T-helper 1 cell treated with Interleukin-12 subunit alpha and Interleukin-12 subunit beta and Interleukin-4 antibody, amounts not matched to agents 30 ng/mL and 1 ng/mL, for 36 hours (primary cell): ENCODE measurements at places on chromosomes 1 and 21. TPM values are rescaled to one million over a fixed set of nuclear protein-coding genes. Genes with fewer than 3 reads are reported as not detected.

Gene KCNJ9
- not detected in 2 replicates for total RNA-seq

Gene OLIG1
- not detected in 2 replicates for total RNA-seq

Gene TTLL10
- 1.7 and 3.7 TPM in 2 replicates for total RNA-seq

Gene SLAMF8
- total RNA-seq: 0.83 and 1.4 TPM in 2 replicates

Gene PARP1
- 174 TPM in 2 replicates for total RNA-seq

Gene FMN2
- total RNA-seq: not detected in 2 replicates
